ENCODE measurements at places on chromosomes 1 and 21.

GRCh38 chr1:2533365-2533764 lies 3.3 kb upstream of the HES5 start:
- DNase-seq, result no peak

DNA sequence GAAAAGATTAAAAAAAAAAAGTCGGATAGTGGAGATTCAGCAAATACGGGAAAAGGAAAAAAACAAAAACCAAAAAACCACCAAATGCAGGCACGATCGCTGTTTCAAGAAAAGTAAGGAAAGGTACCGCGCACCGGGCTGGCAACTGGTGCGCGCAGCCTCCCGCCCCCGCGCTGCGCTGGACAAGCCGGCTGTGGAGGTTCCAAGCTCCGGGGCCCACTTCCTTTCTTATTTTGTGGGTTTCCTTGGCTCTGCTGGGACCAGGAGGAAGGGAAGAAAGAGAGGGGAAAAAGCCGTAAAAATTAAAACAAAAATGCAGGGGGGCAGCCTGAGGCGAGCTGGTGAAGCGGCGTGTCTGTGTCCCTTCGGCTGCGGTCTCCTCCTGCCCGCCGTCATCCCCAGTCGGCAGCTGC lies 233 bp downstream of the ADAMTS5 start:
- no peak for DNase-seq

DNA sequence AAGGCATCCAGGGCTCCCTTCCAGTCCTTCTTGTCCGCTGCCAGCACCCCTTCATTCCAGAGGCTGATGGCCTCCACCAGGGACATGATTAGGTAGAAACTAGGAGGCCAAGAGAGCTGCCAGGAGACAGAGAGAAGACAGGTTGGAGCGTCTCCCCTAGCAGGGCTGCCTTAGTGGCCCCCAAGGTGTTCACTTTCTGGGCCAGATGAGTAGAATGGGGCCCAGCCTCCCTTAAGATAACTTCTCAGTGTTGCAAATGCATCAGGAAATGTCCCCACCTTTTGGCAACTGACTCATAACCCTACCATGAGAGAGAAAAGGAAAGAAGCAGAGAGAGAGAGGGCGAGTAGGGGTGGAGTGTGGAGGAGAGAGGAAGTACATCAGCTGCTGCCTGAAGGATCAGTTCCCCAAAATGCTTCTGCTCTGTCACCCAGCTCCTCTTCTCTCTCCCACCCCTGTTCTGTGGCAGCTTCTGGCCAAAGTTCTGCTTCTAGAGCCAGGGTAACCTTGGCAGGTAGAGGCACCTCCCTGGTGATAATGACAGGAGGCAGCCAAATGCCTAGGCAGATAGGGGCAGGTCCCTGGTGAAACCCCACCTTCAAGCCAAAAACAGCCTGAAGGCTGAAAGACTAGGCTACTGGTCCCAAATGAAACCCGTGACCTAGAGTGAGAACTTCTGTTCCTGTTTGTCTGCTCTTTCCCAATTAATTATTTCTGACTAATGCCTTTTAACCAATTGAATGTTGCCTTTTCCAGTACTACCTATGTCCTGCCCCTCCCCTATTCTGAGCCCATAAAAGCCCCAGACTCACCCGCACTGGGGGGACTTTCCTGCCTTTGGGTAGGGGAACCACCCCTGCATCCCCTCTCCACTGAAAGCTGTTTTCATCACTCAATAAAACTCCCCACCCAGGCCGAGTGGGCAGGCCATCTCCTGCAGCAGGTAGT lies at the start of gene NCF2:
TSS of gene NCF2 (minus strand) at position 216 of the 948 bp plus-strand sequence. CDS start at position 86, 130 bp downstream.
- DNase-seq, result no peak

GRCh38 chr1:155598842-155599331 lies 11.1 kb upstream of the MSTO1 start:
- no peak for DNase-seq

DNA sequence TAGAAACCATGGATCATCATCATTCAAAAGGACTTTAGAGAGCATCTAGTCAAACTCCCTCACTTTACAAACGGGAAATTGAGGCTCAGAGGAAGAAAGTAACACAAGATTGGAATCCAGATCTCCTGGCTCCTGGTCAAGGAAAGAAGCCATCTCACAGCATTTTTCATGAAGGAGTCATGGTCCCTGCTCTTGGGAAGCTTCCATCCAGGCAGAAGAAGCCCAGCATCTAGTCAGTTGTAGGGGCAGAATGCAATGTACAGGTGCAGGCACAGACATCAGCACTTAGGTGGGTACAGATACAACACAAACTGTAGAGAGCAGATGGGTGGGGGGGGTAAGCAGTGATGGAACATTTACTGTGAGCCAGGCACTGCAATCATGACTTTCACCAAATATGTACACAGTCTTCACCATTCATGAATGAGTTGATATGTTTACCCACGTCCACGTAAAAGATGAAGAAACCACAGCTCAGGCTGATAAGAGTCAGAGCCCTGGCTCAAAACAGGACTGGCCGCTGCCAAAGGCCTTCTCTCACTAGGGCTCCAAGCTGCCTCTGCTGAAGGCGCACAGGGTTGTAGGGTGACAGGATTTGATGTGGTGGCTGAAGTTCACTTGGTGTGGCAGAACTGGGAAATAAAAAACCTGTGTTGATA lies 44.0 kb downstream of the OPTC start:
- DNase-seq, result no peak

DNA sequence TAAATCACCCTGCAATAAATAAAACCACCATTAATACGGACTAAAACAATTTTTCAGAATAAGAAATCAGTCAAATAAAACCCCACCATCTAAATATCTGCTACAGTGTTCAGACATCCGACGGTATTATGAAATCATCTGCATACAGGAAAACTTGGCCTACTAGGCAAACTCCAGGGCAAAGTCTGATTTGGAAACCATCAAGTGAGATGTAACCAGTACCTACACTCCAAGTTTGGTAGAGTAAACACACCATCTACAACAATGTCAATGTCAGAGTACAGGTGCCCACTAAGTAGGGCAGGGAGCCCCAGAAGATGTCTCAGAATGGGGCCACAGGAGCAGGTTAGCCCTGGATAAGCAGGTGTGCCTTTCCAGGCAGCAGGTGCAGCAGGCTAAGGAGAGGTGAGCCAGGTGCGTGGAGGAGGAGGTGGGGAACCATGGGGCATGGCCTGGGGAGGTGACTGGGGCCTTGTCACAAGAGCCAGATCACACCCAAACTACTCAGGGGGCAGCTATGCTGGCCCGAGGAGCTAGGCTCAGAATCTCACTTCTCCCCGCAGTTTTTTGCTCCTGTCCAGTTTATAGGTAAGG lies 59.6 kb downstream of the CAPZB start:
- no peak for DNase-seq

- no peak for DNase-seq
Measured at GRCh38 chr1:87972811-87973210, 644.1 kb downstream of the LMO4 start.

GRCh38 chr1:38818175-38818976 lies 41.2 kb downstream of the RRAGC start:
- DNase-seq, result no peak

DNA sequence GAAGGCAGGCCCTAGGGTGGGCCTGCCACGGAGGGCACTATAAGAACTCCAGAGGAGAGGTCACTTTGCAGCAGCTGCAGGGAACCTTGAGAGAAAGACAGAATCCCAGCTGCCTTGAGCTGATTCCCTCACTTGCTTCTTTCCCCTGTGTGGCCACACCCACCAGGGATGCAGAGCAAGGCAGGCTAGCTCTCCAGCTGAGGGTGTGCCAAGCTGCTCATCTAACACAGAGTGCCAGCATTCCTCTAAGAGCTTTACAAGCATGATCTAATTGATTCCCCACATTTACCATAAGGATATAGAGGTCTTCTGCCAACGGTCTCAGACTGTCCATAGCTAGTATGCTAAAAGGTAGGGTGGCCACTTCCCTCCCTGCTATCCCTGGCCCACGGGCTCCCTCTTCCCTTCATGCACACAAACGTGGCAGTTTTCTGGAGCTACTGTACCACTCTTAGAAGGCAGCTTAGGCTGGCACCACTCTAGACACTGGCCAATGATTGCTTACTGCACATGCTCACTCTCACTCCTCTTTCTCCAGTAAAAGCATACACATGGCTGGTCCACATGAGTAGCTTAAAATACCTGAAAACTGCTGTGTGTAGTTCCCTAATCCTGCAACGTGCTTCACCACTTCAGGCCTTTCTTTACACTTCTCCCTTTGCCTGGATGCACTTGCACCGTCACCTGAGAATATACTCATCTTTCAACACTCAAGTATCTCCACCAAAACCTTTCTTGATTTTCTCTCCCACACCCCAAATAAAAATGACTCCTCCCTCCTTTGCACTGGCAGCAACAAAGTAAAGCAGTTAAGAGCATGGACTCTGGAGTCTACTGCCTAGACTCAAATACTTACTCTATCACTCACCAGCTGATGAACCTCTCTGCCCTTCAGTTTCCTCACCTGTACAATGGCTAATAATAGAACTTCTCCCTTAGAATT lies 57.7 kb downstream of the DMAP1 start:
- DNase-seq, result no peak

DNA sequence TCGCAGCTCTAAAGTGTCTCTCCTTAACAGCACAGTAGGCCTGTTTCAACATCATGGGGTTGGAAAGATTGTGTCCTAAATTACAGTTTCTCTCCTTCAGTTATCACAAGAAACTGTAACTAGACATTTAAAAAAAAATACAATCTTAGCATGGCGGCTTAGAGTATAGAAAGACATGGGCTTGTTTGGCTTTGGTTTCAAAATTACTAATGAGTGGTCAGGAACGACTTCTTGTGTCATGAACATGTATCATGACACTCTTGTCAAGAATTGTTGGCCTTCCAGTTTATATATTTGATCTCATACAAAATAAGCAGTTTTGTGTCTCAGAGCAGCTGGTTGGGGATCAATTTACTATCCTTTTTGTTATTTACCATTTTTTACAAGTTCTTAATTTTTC lies 2.1 kb downstream of the GJA8 start:
- no peak for DNase-seq

DNA sequence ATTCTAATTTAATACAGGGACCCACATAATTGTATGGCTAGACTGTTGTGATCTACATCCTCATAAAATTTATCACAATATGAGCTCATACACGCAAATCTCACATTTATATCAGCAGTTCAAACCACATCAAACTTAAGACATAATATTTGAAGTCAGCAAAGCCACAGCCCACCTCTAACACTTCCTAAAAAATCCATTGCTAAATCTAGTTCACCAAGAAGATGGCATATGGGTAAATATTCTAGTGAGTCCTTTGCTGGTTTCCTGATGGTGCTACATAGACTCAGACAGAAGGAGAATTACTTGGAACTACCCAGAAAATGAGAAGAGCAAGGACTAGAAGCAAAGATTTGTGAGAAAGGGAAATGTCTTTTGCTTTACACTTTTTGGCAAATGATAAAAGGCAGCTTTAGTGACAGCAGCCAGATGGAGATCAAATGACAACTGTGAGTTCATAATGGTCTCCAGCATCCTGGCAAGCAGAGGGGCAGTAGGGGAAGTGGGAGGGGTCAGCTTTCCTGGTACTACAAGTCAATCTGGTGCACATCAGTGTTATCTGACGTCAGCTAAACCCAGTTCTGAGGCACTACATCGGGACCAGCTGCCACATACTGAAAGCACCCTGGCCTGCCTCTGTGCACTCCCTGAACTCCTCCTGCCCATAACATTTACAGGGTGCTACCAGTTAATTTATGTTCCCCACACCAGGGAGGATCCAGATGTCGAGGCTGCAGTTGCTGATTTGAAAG lies 10.6 kb upstream of the GADD45A start:
- no peak for DNase-seq

GRCh38 chr1:109361649-109362048 lies 36.1 kb downstream of the SORT1 start:
- DNase-seq, result no peak

DNA sequence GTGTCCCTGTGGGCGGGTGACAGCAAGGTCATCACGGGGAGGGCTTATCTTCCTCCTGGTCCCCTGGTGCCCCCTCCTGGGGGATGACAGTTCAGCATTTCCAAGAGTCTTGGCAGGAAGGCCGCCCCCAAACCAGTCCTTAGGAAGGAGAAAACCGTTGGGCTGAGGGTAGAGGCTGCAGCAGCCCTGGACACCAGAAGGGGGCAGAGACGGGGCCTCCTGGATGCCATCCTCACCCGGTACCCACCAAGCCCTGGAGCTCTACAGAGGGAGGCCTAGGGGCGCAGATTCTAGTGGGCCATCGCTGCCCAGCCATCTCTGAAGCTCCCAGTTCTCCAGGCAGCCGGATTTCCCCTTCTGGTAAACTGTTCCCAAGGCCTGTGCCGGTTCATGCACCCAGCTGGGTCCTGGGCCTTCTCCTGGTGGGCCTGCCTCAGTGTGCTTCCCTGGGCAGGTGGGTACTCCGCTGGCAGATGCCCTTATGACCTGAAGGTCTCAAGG lies 14.8 kb upstream of the ZNF669 start:
- no peak for DNase-seq

DNA sequence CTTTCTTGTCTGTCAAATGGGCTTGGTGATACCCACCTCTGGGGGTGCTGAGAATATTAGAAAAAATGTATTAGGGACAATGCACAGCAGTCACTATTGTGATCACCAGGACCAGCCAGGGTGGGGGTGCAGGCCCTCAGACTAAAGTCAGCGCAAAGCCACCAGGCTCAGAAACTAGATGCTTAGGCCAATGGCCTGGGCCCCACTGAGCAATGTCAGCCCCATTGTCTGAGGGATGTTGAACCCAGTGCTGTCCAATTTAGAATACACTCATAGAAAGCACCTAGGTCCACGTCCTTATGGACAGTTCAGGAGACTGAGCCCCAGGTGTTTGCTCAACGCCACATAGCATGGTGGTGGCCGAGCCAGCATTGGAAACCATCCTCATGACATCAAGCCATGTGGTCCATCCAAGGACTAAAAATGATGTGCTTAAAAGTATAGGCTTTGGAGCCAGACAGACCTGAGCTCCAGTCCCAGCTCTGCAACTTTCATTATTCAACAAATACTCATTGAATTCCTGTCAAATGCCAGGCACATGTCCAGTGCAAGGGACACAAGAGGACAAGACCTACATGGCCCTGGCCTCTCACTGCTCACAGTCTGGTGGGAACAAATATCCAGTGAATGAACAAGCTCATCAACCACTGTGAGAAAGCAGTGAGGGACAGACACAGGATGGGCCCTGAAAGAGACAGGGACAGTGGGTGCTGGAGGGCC lies 273.8 kb downstream of the MATN1 start:
- no peak for DNase-seq

- DNase-seq, result no peak
Measured at GRCh38 chr1:5998906-5999301, 6.7 kb upstream of the NPHP4 start.

- DNase-seq, result no peak
Measured at GRCh38 chr21:44846485-44847260, 26.8 kb downstream of the PTTG1IP start.

- no peak for DNase-seq
Measured at GRCh38 chr1:99768104-99768503, 1.7 kb upstream of the FRRS1 start.

DNA sequence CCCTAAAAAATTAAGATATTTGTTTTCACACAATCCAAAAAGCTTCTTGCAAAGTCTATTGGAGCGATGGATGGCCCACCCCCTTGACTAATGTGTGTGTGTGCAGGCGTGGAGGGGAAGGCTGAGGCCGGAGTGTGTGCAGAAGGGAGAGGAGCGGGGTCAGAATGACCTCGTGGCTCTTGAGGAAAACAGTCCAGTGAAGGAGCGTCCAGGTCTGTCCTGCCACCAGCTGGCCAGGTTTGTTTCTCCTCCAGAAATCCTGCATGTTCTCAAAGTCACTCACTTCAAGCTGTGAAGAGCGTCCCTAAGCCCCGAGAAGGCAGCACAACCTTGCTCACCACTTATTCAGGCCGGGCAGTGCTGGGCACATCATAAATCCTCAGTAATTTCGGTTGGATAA lies 69.5 kb upstream of the SSX2IP start:
- DNase-seq, result no peak

GRCh38 chr1:32349211-32349708 lies 13.0 kb downstream of the FAM229A start:
- no peak for DNase-seq

All from NCI-H1417 treated with DMSO at 0.1 percent for 48 hours (cell line).